Stimulated activated CD4-positive, alpha-beta T cell treated with anti-CD3 and anti-CD28 coated beads, Interleukin-1b, Interleukin-23, amount 100 ng/mL, for 4 hours (primary cell): ENCODE measurements at places on chromosomes 1 and 21.

GRCh38 chr1:17335821-17336710 is 28.1 kb downstream of the PADI4 start:
- peak; percentile 56 for DNase-seq

DNA sequence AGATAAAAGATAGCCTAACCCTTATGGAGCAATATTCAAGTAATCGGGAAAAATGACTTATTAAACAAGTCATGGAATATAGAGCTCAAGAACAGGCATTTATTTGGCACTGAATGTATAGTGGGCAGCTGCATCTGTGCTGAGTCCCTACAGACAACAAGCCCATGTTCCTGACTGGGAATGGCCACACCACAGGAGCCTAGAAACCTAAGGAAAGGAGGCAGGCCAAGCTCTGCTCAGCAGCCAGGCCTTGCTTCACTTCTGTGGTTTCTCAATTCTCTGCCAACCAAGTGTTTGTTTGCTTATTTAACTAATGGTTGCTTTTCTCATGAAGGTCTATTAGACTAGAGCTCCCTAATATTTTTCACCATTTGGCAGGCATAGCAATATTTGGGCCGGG is 21.5 kb downstream of the AK2 start:
- no peak for DNase-seq

- no peak for DNase-seq
These were observed 110.7 kb downstream of the RYR2 start for GRCh38 chr1:237152506-237153335.

GRCh38 chr1:207578796-207579435 is 66.0 kb upstream of the CR1L start:
- DNase-seq: no peak

- no peak for DNase-seq
These were observed 10.9 kb downstream of the OLIG2 start for GRCh38 chr21:33036430-33037162.

DNA sequence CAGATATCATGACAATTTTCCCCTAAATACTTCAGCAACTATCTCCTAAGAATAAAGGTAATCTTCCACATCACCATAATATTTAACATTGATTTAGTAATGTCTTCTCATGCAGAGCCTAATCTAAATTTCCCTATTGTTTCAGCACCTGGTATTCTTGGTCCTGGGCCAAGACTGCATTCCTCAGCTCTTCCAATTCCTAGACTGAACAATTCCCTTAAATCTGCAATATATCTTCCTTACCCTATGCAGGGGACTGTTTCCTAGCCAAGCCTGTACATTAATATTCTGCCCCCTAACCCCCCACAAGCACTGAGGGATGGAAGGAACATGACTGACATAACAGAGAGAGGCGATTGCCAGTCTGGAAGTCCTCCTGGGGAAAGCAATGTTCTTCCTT is 28.7 kb upstream of the DISP1 start:
- no peak for DNase-seq

GRCh38 chr1:175394739-175395138 is 202.2 kb upstream of the KIAA0040 start:
- no peak for DNase-seq

- DNase-seq: no peak
These were observed 138.2 kb downstream of the ZNF326 start for GRCh38 chr1:90133133-90133532.

DNA sequence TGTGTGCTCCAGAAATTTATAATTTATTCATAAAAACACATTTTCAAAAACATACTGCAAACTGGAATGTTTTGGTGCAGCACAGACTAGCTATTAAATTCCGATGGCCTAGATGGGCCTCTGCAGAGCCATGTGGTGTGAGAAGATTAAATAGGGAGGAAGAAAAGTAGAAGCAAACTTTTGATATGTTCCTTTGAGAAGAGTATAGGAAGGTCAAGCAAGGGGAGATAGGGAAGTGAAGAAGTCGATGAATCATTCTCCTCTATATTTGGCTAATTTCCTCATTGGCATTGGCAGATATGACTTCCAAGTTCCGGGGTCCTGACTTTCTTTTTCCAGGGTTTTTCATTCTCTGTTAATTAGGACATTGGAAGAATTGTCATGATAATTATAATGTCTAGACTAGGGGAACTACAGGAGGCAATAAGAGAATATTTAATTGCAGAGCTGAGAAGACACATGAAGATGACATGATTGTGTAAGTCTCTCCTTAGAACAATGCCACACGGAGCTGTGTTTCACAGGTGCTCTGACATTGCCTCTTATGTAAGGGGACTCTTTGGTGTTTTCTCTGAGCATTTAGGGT is 19.3 kb upstream of the ZNF326 start:
- no peak for DNase-seq

DNA sequence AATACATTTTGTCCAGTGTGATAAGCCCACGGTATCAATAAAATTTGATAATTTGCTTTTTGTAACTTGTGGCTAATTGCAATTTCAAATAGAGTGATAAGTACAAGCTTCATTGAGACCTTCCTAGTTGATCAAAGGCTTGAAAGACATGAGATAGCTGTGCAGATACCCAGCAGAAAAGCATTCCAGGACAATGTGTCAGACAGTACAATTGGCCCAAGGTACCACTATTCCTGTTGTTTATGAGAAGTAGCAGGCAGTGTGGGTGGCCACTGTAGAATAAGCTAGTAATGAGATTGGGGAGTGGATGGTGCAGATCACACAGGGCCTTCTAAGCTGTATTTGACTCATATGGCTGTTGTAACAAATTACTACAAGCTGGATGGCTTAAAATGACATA is 182.2 kb downstream of the AMY1C start:
- DNase-seq: no peak

GRCh38 chr1:56056438-56057287 is 522.7 kb downstream of the PLPP3 start:
- DNase-seq: no peak

- no peak for DNase-seq
These were observed 452.6 kb downstream of the PTBP2 start for GRCh38 chr1:97174039-97174704.

GRCh38 chr1:196723325-196724185 is 51.1 kb upstream of the CFHR3 start:
- no peak for DNase-seq

DNA sequence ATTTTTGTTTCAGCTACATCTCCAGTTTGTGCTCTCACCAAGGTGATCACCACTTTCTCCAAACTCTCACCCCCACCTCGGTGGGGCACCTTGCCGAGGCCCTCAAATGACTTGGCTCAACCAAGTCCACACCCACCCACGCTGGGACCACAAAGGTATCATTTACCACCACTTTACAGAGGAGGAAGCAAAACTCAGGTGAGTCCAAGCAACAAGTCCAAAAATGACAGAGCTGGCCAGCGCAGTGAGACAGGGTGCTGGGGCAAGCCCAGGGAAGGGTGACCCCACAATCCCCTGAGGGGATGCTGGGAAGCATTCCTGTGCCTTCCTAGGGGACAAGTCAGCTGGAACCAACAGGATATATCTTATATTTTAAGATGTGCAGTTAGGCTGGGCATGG is 24.7 kb downstream of the SSBP3 start:
- no peak for DNase-seq

DNA sequence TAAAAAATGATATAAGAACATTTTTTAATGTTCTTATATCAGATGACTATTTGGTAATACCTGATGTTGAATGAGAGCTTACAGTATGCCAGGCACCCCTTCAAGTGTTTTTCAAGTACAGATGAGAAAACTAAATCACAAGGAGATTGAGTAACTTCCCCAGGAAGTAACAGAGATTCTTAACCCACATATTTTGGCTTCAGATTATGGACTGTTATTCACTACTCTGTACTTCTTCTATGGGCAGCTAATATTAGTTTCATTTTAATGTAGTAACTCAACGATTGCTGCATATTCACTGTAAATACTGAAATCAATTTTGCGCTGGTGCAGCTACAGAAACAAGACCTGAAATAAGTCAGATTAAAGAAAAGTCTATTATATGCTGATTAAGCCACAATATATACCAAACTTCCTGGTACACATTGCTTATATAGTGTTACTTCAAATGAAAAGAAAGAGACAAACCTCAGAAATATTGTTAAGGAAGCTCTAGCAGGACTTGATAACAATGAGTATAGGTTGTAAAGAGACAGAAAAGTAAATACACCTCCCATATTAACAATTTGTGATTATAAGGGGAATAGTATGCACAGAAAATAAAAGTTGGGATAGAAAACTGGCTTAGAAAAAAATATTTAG is 19.7 kb downstream of the DPYD start:
- DNase-seq: no peak

GRCh38 chr1:1109743-1110142 is 6.1 kb downstream of the C1orf159 start:
- no peak for DNase-seq

- DNase-seq: no peak
These were observed 125.3 kb downstream of the ACTL8 start for GRCh38 chr1:17880449-17880848.

DNA sequence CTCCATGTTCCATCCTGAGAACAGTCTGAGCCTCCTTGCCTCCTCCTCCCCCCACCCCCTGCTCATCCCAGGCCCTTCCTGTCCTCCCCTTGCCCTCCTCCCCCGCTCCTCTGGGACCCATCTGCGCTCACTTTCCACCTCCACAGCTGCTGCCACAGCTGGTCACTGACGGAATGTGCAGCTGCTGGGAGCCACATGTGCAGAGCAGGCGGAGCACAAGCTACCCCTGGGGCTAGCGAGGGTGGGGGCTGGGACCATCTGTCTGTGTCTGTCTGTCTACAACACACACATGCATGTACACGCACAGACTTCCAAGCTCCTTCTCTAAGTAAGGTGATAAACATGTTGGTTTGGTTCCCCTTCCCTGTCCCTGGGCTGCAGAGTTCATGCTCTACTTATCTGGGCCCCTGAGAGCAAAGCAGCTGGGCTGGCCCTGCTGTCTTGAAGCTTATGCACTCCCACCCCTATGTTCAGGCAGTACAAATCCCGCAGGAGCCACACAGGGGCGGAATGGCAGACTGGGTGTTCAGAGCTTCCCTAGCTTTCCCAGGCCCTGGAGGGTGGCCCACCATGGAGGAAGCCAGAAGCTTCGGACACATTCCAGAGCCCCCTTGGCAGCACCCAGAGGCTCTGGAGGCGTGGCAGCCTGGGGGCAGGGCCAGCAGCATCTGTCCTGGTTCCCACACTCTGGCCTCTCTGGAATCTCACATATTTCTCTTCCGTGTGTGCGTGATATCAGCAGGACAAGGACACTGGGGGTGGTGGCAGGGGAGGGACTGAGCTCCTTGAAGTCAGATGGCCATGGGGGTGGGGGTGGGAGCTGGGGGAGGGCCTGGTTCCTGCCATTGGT is 7.0 kb upstream of the HEYL start:
- no peak for DNase-seq

DNA sequence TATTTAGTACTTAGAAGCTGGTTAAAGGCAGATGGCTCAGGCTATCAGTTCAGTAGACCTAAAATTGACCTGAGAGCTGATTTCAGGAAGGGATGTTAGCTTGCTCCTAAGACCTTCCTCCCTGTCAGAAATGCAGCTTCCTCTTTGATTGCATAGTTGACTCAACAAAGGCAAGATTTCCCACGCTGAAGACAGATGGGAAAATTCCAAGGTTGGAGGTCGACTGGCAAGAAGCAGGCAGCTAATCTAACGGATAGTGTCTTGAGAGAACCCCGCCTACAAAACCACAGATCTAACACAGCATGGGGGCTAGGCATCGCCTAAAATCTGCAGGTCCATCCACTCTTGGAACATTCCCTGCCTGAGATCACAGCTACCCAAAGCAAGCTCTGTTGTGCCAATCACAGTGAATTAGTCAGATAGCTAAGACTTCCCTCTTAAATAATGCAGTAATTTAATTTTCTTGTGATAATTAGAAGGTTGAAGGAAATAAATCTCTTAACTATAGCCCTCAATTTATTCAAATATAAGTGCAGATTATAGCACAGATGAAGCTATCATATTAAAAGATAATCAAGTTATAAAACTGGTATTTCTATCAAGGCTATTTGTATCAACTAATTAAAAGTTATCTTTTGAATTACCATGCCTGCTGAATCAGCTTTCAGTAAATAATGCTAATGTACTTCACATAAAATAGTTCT is 357.8 kb upstream of the SGIP1 start:
- no peak for DNase-seq

DNA sequence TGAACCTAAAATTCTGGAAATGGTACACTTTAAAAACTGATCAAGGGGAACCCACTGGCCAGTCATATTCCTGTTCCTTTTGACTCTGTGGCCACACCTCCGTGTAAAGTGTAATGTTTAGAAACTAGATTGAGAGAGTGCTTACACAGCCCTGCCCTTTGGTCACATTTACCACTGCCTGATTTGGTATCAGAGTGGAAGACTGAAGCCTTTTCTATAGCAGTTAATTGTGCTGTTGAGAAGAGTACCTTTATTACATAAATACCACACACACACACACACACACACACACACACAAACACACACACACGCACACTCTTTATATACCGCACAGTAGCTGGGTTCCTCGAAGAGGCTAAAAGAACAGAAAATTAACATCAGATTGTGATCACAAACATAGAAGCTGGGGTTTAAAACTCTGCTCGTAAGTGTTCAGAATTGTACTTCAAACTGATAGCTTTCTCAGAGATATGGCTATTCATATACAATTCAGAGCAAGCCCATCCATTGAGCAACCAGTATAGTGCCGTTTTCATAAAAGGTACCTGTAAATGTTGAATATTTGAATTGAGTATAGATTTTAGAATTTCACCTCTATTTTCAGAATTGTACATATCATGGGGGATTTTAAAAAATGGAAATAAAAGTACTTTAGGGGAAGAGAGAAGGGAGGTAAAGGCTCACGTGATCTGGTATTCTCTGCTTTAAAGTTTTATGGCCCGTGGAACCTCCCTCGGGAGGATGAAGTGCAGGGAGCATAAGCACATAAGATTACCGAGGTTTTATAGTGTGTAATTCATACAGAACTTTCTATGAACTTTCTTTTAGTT is 37.5 kb downstream of the CAMTA1 start:
- DNase-seq: no peak

- DNase-seq: no peak
These were observed 29.0 kb downstream of the NEK7 start for GRCh38 chr1:198185759-198186158.

DNA sequence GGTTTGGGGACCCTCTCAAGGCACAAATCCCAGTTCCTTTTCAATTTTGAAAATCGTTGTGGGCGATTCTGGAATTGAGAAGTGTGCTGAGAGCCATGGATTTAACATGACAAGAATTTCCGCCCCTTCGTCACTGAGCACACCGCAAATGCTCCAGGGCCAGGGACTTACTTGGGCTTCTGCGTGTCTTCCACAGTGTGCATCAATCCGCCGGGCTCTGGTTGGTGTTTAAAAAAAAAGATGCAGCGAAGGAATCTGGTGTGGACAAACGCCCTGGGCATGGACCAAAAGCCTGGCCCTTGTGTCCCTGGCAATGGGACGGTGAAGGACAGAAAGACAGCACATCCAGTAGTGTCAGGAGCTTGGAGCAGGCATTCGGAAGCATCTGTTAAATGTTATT is 696 bp upstream of the CLDN14 start:
- DNase-seq: no peak

GRCh38 chr1:197218857-197219256 is 49.2 kb upstream of the CRB1 start:
- DNase-seq: no peak

- no peak for DNase-seq
These were observed 30.3 kb downstream of the EPHX1 start for GRCh38 chr1:225840223-225840610.
